ENCODE measurements at places on chromosomes 4 and X. TPM values are rescaled to one million over a fixed set of nuclear protein-coding genes. Genes with fewer than 3 reads are reported as not detected.
A peak's percentile ranks its signal among the peaks of the same experiment; 100 is the strongest.

- H3K4me3 ChIP-seq, result no peak overlapping the region
- no peak overlapping the region for H3K27ac ChIP-seq
- H3K36me3 ChIP-seq, result no peaks in the 10 kb centered on the region
- no peaks in the 10 kb centered on the region for H3K27me3 ChIP-seq
Observed at GRCh38 chr4:107757864-107758476, 37.9 kb upstream of the PAPSS1 start.

- peaks cover 7% of the 10 kb centered on the region for H3K4me1 ChIP-seq
- no peak overlapping the region for H3K27ac ChIP-seq
- H3K27me3 ChIP-seq, result no peaks in the 10 kb centered on the region
- H3K36me3 ChIP-seq, result no peaks in the 10 kb centered on the region
Observed at GRCh38 chr4:99661907-99662306, 4.3 kb upstream of the C4orf54 start.

DNA sequence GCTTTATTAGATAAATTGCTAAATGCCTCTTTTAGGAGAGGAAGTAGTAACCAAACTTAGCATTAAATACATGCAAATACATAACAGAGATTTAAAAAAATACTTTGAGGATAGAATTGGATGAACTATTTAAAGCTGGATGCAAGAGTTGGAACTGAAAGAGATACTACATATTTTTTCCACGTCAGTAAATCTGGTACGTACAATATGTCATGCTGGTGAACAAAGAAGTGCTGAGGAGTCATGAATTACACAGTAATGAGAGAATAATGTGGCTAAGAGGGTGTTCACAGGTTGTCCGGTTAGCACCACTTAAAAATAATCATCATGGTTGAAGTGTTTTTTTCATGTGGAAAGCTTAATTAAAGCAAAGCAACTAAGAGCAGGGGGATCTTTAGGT is 184.1 kb upstream of the FRMPD4 start:
- H3K27ac ChIP-seq, result no peak overlapping the region
- H3K36me3 ChIP-seq, result no peaks in the 10 kb centered on the region
- peak; percentile 42 for DNase-seq
- H3K4me3 ChIP-seq, result no peak overlapping the region
- peaks cover 3% of the 10 kb centered on the region for H3K27me3 ChIP-seq
- H3K4me1 ChIP-seq, result no peaks in the 10 kb centered on the region

DNA sequence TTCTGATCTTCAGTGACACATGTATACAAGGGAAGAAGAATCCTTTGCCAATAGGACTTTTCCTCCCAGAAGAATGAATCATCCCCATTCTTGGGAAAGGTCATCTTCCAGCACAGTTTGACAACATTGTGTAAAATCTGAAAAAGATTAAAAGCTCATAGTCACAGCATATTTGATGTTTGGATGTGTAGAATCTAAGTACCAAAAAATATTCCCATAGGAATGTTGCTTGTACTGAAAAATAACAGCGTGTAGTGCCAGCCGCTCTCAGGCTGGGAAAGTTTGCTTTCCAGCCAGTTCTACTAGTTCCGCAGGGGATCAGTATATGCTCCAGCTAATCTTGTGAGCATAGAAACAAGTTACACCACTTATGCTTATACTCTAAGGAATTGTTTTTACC is 74.7 kb upstream of the IL13RA1 start:
- no peak overlapping the region for H3K27ac ChIP-seq
- H3K4me3 ChIP-seq, result no peak overlapping the region
- peaks cover 2% of the 10 kb centered on the region for H3K27me3 ChIP-seq
- no peaks in the 10 kb centered on the region for H3K4me1 ChIP-seq
- DNase-seq, result no peak
- peaks cover 2% of the 10 kb centered on the region for H3K36me3 ChIP-seq

- peak; percentile 24 for DNase-seq
- H3K27me3 ChIP-seq, result no peaks in the 10 kb centered on the region
- no peaks in the 10 kb centered on the region for H3K4me1 ChIP-seq
- H3K27ac ChIP-seq, result no peak overlapping the region
- peaks cover 8% of the 10 kb centered on the region for H3K36me3 ChIP-seq
- no peak overlapping the region for H3K4me3 ChIP-seq
Observed at GRCh38 chr4:88779431-88779830, 81.8 kb upstream of the NAP1L5 start.

- no peaks in the 10 kb centered on the region for H3K4me1 ChIP-seq
- no peak for DNase-seq
- no peaks in the 10 kb centered on the region for H3K27me3 ChIP-seq
- H3K4me3 ChIP-seq, result no peak overlapping the region
- no peak overlapping the region for H3K27ac ChIP-seq
Observed at GRCh38 chrX:150966742-150967141, 16.4 kb upstream of the HMGB3 start.

DNA sequence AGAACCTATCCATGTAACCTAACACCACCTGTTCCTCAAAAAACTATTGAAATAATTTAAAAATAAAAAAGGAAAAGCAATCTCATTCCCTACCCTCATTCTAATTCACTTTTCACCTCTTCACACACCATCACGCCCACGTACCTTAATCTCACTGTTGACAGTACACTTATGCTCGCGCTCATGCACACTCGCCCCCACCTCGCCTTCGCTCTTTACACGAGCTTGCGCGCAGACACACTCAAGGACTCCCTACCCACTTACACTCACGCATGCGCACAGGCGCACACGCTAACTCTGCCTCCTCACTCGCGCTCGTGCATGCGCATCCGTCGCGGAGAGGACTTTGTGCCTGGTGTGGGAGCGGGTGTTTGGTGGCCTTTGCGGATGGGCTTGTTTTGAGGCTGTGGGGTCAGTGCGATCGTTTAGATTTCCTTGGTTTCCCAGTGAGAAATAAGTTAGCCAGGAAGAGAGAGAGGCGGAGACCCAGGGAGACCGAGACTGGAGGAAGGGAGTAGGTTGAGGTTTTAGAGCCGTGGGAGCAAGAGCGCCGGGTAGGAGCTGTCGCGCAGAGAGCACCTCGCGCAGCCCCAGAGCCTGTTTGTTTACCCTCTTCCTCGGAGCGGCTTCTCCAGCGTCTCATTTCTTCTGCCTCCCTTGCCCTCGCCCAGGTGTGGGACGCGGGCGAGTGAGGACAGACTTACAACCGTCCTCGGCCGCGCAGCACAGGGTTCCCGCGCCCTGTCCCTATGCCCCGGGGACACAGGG is 8.1 kb upstream of the GSX2 start:
- H3K27me3 ChIP-seq, result peaks cover 75% of the 10 kb centered on the region
- no peaks in the 10 kb centered on the region for H3K36me3 ChIP-seq
- no peak overlapping the region for H3K27ac ChIP-seq
- DNase-seq, result peak; percentile 87
- peaks cover 17% of the 10 kb centered on the region for H3K4me1 ChIP-seq
- peak overlapping the region; percentile 52 for H3K4me3 ChIP-seq

The NALF2 gene
- 0.31 TPM for total RNA-seq

The DMRTC1 gene
- total RNA-seq, result not detected

The FGG gene
- 0.44 TPM for total RNA-seq

The CCDC110 gene
- total RNA-seq, result 1.4 TPM

The HELT gene
- total RNA-seq, result not detected
